ENCODE measurements at places on chromosomes 6 and 20.

- DNase-seq: no peak
Measured at GRCh38 chr6:129269891-129270290, 387.0 kb downstream of the LAMA2 start.

DNA sequence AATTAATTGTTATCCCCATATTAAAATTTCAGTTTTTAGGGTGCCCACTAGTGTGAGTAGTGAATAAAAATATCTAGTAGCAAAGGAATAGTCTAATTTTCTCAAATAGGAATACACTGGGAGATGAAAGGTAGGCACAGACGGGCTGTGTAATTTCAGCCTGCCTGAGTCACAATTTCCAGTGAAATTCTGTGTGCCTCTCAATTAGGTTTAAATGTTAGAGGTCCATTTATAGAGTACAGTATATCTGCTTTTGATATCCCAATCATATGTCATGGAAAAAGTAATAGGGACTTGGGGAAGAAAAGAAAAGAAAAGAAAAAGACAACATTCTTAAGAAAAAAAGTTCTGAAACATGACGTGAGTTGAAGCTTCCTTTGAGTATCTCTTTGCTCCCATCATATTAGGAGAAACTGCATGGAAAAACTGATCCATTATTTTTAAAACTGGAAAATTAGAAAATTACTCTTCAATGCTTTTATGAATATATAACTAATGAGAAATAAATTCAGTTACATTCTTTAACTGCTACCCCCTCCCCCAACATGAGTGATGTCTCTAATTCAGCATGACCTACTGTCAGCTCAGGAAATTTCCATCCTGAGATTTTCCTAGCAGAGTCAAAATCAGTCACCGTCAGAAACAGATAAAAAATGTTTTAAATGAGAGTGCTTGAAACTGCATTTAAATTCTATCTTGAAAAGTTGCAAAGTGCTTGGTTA, 473.8 kb upstream of the HSF2 start:
- DNase-seq: no peak

DNA sequence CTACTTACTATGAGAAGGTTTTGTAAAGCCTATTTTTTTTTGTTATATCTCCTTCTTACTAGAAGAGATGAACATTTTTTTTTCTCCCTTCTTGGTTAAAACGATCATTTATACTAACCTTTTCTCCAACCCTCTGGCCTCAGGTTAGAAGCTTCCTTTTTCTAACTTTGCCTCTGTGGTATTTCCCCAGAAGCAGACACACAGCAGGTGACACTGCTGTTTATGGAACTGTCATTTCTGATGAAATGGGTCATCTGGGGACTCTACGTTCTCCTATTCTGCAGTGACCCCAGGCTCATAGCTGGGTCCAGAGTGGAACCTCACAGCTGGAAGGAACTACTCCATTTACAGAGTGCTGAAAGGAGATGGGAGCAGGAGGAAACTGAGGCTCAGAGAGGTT, 746.3 kb upstream of the CHD6 start:
- DNase-seq: no peak

DNA sequence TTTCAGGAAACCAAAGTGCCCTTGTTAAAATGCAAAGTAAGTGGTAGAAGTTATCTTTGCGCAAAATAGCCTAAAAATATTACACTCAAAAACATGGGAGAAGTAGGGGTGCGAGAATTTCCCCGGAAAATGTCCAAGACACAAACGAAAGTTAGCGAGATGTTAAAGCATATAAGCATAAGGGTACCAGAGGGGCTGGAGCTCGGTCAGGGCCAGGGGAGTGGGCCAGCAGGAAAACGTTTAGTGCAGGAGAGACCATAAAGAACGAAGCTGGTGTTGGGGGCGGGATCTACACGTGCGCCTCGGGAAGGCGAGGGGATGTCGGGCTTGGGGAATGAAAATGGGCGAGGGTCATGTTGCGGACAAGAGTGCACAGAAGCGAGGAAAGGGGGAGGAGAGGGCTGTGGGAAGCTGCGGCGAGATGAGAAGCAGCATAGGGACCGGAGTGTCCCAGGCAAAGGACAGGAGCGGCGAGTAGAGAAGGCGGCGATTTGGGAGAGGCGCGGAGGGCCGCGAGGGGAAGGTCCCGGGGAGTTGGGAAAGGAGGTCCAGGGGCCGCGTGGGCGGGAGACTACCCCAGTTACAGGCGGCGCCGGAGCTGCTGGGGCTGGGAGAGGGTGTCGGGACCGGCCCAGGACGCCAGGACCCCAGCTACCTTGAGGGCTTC, 600 bp downstream of the XPO5 start:
- DNase-seq: peak; percentile 28

- no peak for DNase-seq
Measured at GRCh38 chr6:107959392-107959791, 1.4 kb upstream of the SEC63 start.

DNA sequence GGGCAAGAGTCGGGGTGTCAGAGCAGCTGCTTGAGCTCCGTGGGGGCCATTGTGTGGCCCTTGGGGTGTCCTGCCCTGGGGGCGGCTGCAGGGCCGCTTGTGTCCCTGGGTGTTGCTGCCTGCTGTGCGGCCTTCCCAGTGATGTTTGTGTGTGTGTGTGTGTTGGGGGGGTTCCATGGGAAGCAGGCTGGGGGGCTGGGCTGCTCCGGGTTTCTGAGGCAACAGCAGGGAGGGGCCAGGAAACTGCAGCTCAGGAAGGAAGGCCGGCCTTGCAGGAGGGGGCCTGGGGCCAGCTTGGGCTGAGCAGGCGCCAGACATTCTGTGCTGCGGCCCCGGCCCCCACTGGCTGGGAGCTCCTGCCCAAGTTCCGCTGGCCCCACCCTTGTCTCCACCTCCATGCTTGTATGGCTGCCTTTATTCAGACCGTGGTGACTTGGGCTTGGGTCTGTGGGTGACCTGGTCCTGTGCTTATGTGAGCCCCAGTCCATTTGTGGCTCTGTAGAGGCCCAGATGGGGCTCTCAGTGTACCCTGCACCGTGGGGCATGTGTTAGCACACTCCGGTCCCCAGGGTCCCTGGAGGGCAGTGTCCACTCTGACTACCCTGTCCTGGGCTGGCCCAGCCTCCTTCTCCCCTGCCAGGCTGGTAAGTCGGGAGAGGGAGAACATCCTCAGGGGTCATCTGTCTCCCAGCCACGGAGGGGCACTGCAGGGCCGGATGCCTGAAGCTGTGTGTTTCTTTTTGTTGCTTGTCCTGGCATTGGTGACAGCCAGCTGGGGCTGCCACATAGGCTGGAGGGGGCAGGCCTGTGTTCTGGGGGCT, 4.6 kb upstream of the SOX18 start:
- DNase-seq: peak; percentile 33

GRCh38 chr6:131762984-131763383, 44.8 kb upstream of the ENPP1 start:
- peak; percentile 45 for DNase-seq

DNA sequence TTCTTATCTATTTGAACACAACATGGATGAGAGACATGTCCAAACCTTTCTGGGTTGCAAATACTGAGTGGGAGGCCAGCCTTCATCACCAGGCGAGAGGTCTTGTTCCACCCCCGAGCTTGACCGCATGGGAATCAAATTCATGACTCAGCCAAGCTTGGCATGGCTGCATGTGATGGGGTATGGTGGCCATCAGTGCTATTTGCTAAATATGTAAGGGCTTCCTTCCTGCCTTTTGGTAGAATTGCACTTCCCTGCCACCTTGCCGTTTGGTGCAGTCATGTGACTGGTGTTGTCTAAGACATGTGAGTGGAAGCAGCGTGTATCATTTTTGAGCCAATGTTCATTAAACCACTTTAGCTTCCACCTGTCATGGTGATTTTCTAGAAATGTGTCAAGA, 508.9 kb upstream of the SULF2 start:
- DNase-seq: peak; percentile 63

GRCh38 chr20:536426-537010, 7.1 kb downstream of the CSNK2A1 start:
- DNase-seq: no peak

DNA sequence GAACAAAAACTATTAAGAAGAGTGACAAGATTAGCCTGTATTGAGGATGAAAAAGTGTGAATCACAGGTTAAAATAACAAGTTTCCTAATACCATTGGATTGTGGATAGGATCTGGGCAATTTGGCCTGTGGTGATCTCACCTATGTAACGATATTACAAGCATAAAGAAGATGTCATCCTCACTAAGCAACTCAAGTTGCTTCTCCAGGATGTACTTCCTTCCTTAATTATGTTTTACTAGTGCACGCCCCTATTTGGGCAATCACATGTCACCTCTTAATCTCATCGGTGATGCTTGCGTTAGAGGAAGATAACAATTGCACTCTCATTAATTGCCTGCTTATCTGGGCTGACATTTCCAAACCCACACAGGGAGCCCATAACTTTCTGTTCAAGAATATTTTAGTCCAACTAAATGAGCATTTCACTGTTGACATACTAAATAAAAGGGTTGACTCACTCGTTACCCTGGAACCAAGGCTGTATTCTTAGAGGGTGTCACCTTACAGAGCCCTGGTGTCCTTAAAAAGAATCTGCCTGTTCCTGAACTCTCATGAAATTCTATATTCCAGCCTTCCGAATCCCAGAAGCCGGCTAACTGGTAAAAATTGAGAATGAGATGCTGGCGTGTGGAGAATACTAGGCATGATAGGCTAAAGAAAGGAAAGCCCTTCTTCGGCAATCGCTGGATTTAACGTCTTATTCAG, 88.2 kb upstream of the ATXN1 start:
- peak; percentile 54 for DNase-seq

DNA sequence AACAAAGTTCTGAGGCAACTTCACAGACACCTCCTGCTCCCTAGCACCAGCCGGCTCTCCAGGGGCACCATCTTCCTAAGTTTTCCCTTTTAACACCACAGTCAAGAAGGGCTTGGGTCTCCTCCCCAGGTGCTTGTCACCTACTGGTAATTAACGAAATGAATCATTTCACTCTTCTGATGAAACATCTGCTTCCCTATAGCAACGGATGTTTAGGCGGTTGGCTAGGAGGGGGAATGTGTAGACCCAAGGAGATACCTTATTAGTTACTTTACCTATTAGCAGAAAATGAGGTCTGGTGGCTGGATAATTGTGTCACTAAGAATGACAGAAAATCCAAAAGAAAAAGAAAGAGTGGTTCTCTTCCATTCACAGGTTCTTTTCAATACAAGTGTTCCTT, 46.3 kb upstream of the FABP7 start:
- no peak for DNase-seq

DNA sequence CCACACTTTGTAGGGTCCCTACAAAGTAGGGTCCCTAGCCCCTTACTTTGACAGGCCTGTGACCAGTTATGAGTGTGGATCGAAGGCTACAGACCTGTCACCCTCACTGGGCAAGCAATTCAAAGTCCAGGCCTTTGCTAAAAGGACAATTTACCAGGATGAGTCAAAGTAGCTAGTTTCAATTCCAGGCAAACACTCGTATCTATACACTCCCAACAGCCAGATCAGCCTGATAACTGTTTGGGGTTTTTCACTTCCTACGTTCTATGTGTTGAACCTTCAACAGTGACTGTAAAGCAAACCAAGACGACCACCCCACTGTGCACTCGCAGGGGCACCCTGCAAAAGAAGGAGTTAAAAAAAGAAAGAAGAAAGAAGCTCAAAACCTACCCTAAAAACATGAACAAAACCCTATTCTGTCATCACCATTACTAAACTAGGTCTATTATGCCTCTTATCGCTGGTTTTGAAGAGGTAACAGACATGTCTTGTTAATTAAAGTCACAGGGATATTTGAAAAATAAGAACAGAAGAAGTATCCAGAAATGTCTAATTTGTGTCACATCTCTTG, 3.2 kb downstream of the GFOD1 start:
- no peak for DNase-seq

GRCh38 chr6:37007340-37008043, 2.0 kb downstream of the FGD2 start:
- DNase-seq: no peak

GRCh38 chr6:37607944-37608343, 89.7 kb downstream of the MDGA1 start:
- DNase-seq: no peak

DNA sequence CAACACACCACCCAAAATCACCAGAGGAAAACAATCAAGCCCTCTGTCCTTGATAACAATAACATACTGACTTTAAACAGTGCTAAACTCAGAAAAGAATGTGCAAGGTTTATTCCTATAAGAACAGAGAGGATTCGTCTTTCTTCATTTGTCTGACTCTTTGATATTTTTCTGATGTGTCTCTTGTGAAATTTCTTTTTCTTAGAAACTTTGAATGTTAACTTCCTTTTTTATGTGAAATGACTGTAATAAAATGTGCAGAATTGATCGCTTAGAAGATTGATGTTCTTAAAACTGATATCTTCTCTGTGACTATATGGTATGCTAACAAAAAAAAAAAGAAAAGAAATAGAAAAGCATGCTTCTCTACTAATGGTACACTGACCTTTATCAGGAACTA, 947.4 kb upstream of the CITED2 start:
- DNase-seq: no peak

GRCh38 chr20:17225851-17226409, 910 bp upstream of the PCSK2 start:
- peak; percentile 28 for DNase-seq

DNA sequence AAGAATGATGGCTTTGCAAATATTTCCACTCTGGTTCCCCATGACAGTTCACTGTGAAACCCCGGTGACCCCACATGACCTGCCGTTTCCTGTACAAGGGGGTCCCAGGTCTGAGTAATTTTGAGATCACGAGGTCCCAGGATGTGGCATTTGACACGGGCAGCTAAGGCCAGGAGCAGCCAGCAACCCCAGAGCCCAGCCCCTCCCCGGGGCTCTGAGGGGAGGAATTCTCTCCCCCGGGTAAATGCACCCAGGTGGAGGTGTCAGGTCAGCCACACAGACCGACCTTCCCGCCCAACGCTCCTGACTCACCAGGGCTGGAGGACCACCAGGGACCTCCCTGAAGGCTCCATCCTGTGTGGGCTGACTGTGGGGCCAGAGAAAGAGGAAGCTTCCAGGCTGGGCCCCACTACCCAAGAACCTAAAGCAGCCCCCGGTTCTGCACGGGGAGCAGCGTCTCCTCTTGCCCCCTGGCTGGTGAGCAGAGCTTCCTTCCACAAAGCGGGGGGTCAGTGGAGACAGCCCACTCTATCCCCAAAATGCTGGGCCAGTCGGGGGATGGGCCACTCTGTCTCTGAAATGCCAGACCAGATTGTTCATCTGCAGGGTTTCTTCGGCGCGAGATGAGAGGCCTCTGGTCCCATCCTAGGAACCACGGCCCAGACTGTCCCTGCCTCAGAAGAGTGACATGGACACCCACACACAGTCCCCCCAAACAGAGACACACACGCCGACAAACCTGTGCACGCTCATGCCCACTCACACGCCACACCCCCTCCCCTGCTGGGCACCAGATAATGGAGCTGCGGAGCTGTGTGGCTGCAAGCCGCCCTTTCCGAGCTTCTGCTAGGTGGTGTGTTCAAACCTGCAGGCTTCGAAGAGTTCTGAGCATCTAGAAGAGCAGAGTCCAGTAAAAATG, 23.4 kb upstream of the SLCO4A1 start:
- peak; percentile 70 for DNase-seq

- DNase-seq: peak; percentile 54
Measured at GRCh38 chr6:100001915-100002388, 7.9 kb upstream of the MCHR2 start.

DNA sequence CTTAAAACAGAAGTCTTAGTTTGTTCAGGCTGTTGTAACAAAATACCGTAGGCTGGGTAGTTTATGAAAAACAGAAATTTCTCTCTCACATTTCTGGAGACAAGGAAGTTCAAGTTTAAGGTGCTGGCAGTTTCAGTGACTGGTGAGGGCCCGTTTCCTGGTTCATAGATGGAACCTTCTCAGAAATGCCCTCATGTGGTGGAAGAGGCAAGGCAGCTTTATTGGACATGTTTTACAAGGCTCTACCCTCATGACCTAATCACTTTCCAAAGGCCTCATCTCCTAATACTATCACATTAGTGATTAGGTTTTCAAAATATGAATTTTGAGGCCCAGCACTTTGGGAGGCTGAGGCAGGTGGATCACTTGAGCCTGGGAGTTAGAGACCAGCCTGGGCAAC, 2.4 kb downstream of the HEBP2 start:
- peak; percentile 28 for DNase-seq

Measured in kidney tubule cell (primary cell).